ENCODE measurements at places on chromosomes 4 and X.

DNA sequence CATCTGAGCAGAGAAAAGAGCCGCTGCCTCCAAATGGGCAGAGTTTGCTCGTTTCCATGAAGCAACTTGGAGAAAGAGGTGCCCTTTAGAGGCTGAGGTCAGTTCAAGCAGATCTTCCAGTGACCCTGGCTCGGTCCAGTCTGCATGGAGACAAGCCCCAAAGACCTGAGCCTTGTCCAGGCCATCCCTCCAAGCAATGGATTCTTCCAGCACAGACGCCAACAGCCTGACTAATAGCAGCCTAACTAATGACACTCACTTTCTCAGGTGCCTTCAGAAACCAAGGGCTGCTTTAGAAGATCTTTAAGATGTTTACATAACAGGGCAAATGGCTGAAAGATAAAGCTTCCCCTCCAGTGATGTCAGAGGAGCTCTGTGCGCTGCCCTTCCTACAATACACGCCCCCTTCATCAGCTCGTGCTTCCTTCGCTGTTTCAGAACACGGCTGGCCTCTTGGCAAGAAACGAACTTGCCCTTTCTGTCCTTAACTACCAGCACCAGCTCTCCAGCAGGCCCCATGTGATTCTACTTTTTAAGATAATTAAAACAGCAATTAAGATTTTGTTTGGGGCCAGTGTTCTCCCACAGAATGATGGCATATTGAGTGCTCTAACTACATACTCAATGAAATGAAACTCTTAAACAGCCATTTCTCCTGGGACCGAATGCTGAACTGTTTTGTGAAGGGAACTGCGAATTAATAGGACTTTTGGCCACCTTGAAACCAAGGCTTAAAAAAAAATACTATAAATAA, 119.0 kb downstream of the GPR143 start:
- no peak for DNase-seq

- DNase-seq = no peak
Measured at GRCh38 chr4:20615486-20616260, 84.6 kb upstream of the PACRGL start.

- DNase-seq = no peak
Measured at GRCh38 chr4:128844931-128845330, 35.4 kb downstream of the JADE1 start.

GRCh38 chr4:118989098-118990080, 100.7 kb downstream of the SYNPO2 start:
- DNase-seq = no peak

DNA sequence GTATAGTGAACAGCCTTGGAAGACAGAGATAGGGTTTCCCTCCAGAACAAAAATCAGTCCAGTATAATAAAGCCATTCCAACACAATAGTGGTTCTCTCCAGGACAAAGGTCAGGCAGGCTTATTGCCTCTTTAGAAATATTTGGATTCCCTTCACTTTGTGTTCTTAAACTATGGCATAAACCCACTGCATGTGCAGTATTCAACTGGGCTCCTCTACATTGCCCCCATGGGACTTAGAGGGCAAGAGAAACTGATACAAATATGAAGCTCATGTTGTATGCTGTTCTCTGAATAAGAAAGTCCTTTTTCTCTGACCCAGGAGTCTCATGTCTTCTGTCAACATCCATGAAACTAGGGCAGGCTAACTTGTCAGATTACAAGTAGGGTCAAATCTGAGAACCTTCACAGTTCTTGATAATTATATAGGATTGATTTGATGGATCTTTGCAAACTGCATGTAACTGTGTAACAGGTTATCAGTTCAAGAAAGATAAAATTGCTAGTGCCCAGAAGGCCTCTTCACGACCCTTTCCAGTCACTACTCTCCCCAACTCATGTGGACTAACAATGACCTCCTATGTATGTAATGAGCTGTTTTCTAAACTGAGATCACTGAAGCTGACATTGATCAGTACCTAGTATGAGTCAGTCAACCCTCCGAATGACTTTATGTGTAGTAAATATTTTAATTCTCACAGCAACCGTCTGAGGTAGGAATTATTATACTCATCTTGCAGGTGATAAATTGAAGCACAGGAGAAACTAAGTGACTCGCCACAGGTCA, 31.9 kb upstream of the FAM9C start:
- DNase-seq = no peak

GRCh38 chr4:137572647-137573046, 40.4 kb upstream of the PCDH18 start:
- no peak for DNase-seq

DNA sequence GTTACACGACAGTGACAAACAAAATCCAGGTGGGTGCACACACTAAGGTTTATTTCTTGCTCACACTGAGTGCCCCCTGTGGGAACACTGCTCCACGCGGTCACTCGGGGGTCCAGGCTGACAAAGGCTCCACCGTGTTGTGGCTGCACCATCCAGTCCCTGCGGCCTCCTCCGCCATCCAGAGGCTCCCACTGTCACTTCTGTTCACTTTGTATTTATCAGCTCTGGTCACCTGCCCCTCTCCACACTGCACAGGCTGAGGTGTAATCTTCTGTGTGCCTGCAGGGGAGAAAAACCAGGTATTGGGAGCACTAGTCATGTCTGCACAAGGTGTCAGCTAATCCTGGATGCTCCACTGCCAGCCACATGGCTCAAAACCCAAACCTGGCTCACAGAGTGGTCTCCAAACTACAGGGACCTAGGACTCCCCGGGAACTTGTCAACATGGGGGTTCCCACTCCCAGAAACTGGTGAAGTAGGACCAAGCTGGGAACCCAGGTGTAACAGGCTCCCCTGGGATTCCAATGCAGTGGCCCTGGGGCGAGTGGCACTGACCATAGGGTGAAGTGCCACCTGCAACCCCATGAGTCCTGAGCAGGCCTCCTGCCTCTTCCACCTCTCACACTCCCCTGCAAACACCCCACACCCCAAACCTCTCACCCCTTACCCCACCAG, 25.5 kb downstream of the HMX1 start:
- no peak for DNase-seq

GRCh38 chr4:159055833-159056232, 47.0 kb upstream of the RAPGEF2 start:
- DNase-seq = no peak

DNA sequence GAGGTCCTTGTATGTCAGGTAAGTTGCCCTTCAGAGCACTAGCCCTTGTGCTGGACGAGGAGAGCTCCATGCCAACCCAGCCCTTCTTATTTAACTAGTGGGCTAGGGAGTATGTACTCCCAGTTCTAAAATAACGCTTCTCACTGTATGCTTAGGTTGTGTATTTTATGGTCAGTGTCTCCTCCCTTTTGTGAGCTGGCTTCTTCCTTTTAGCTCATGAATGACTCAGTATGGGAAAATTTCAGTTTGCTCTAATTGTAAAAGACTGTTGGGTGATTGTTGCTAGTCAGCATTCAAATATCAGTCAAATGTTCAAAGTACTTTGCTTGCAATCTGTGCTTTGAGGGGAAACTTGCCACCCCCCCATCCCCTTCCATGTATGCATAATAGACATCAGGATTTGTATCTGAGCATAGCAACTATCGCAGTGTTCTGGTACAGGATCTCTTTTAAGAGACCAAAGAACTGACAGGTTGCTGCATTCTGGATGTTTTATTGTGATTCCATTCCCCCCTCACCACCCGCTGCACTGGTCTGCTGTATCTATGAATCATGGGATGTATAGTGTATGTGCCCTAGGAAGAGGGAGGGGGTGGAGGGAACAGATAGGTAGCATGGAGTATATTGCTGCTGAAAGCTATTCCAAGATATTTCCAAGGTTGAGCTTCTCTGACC, 34.7 kb downstream of the DLG3 start:
- DNase-seq = no peak

DNA sequence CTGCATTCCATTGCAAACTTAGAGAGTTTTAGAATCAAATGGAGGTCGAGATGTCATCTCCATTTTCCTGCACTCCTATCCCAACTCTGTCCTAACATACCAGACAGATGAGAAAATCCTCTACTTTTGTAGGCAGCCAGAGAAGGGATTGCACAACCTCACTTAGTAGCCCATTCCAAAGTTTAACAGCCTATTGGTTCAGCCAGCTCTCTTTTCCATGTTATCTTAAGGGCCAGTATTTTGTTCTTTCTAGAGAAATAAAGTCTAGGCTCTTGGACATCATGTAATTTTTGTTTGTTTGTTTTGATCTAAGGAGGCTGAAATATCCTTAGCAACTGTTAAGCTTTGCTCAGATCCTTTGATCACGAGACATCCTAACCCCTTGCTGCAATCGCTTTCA, 173.0 kb downstream of the COX18 start:
- no peak for DNase-seq

GRCh38 chr4:56704089-56704871, 23.2 kb upstream of the HOPX start:
- no peak for DNase-seq

DNA sequence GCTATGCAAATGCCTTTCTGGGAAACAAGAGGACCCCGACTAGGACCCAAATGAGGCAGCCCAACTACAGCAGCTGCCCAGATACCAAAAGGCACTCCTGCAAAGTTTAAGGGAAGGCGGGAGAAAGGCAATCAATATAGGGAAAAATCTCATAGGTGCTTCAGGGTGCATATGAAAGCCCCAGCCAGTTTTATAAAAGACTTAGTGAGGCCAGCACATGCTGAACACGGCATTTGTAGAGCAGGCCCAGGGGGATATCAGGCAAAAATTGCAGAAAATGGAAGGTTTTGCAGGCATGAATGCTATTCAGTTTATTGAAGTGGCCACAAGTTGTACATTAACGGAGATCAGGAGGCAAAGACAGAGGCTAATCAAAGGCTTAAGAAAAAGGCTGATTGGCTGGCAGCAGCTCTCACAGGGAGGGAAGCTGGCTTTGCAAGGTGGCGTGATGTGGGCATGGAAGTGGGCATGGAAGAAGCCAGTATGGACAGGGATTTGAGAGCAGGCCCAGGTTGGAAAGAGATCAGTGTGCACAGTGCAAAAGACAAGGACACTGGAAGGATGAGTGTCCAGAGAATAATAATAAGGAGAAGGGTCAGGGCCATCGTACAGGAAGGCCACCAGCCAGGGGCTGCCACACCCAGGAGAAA, 37.7 kb upstream of the UGT2B7 start:
- no peak for DNase-seq

DNA sequence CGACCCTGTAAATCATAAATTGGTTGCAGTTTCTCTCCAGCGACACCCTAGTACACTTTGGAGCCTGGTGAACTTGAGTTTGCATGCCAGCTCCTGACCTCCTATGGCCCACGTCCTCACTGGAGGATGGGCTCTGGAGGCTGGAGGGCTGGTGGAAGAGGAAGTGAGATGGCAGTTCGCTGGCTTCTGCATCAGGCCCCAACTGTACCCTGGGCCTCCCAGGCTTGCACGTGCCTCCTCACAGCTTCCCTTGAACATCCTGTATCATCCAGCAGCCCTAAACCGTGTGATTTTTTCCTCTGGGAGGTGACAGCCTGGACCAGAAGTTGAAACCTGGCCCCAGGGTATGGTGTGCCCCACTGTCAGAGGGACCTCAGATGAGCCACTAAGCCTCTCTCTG, 78.5 kb downstream of the HTRA3 start:
- no peak for DNase-seq

DNA sequence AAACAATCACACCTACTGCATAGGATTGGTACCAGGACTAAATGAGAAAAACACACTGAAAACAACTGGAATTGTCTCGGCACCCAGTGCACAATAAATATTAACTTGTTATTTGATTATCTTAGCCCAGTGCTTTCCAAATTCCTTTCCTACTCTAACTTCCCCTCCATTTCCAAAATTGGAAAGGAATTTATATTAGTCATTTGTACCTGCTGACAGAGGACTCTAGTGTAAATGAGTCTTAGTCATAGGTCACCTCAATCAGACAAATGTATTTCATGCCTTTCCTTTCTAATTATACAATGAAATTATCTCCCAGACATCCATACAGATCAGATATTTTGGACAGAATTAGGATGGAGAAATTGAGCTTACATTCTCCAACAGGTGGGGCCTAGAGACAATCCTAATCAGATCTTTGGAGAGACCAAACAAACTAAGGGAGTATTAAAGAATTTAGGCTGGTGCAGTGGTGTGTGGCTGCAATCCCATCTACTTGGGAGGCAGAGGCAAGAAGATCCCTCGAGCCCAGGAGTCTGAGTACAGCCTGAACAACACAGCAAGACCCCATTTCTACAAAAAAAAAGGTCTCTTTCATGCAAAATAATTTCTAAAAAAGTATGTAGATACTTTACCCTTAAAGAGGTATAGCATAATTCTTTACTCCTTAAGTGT, 10.1 kb downstream of the SH3D19 start:
- no peak for DNase-seq

- DNase-seq = no peak
Measured at GRCh38 chr4:150931005-150931404, 84.1 kb downstream of the LRBA start.

GRCh38 chr4:182795446-182796238, 121.5 kb downstream of the DCTD start:
- no peak for DNase-seq

- no peak for DNase-seq
Measured at GRCh38 chr4:113442826-113443225, 318.7 kb downstream of the CAMK2D start.

- no peak for DNase-seq
Measured at GRCh38 chrX:16770970-16771482, 15.2 kb upstream of the TXLNG start.

- DNase-seq = no peak
Measured at GRCh38 chrX:15299941-15300851, 15.2 kb downstream of the ASB11 start.

DNA sequence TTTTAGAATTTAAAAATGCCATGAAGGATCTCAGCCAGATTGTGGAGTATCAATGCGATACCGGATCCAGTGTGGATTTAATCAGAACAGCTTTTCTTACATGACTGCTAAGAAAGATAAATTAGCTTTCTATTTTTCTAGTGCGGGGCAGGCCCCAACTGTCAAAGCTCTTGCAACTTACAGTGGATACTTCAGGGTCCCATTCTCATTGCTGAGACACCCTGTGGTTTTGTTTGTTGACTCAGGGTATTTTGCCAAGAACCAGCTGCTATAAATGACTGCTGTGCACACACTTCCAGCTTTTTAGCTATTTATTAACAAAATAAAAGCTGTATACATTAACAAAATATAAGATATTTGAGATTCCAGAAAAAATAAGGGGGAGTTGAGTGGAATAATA, 166.4 kb downstream of the DCLK2 start:
- no peak for DNase-seq

DNA sequence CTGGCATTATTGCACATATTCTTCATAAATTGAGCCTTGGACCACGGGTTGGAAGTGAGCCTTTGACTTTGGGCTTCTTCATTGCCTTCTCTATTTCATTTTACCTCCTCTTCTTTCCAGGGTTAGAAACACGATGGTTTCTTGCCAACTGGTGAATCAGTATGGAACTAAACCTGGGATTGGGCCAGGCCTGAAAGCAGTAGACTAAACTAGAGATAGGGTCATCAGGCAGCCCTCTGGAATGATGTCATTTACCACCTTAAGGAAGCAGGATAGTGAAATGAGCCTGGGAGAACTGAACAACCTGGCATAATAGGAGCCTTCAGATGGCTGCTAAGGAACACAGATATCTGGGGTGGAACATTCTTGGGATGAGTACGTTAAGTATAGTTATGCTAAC, 67.5 kb upstream of the ATP8A1 start:
- no peak for DNase-seq

- DNase-seq = no peak
Measured at GRCh38 chrX:140431521-140431920, 73.3 kb downstream of the SOX3 start.

- no peak for DNase-seq
Measured at GRCh38 chr4:112083587-112084347, 61.5 kb upstream of the FAM241A start.

GRCh38 chrX:112571388-112571787, 108.3 kb downstream of the LHFPL1 start:
- no peak for DNase-seq

- DNase-seq = no peak
Measured at GRCh38 chr4:30837131-30837539, 117.0 kb downstream of the PCDH7 start.

Measured in KG1 (cell line).